ENCODE measurements at places on chromosomes 6 and 20.

GRCh38 chr6:85810558-85810957 is 167.9 kb upstream of the SYNCRIP start:
- no peak for DNase-seq

GRCh38 chr6:79874531-79875134 is 72.7 kb downstream of the ELOVL4 start:
- no peak for DNase-seq

GRCh38 chr6:1322696-1323219 is 10.9 kb downstream of the FOXQ1 start:
- no peak for DNase-seq

GRCh38 chr6:3235486-3235885 is 8.0 kb upstream of the TUBB2B start:
- DNase-seq = no peak

DNA sequence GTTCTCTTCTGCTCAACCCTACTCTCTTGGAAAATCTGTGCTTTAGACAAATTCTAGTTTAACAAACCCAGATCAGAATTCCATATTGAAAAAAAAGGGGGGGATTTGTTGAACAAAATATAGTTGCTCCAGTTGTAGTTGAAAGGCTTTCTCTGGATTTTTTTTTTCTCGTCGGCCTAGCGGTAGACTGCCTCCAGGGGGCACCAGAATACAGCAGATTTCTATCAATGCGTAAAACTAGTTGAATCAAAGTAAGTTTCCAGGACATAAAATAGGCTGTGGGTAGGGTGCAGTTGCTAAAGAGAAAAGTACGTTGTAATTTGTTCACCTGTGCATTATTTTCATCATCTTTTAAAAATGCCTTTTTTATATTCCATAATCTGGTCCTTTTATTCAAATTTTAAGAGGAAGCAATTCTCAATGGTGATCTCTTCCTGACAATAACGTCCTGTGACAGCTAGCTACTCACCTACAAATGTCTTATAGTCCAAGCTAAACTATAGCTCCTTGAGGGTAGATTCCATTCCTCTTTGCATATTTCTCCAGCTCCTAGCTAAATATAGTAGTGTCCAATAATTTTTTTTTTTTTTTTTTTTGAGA is 105.4 kb downstream of the PERP start:
- DNase-seq = peak; percentile 72

GRCh38 chr6:18241208-18242038 is 22.9 kb downstream of the DEK start:
- no peak for DNase-seq

DNA sequence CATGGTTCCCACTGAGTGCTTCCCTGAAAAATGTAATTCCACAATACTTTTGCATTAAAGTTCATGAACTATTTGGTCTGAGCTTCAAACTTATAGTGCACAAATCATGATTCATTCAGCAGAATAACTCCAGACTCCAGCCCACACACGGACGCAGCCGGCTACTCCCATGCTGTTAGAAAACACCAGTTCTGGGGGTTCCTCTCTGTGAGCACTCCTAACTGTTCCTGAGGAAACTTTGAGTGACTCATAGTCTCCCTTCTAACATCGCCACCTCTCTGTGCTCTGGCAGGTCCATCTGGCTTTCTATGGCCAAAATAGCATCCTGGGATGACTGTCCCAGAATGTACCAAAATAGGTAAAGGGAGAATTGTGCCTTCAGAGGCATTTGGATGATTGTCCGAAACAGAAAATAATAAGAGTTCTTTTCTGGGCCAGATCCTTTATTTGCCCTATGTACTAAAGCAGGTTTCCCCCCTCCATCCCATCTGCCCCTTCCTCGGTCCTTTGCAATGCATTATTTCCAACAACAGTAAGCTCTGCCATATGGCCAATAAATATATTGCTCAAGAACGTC is 32.3 kb upstream of the LY86 start:
- DNase-seq = no peak

GRCh38 chr20:63594043-63594561 is 20.1 kb upstream of the HELZ2 start:
- DNase-seq = no peak

- no peak for DNase-seq
Observed at GRCh38 chr20:3128275-3128984, 31.2 kb downstream of the FASTKD5 start.

DNA sequence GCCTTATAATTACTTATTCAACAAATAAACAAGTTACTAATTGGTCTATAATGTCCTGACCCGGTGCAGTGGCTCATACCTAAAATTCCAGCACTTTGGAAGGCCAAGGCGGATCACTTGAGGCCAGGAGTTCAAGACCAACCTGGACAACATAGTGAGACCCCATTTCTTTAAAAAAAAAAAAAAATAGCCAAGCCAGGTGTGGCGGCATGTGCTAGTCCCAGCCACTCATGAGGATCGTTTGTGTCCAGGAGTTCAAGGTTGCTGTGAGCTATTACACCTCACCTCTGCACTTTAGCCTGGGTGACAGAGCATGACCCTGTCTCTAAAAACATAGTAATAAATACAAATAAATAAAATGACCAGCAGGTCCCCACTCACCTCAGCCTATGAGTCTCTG is 9.8 kb upstream of the UBE2V1 start:
- DNase-seq = no peak

Measured in CD4-positive, alpha-beta T cell treated with Interleukin-10 for 1 hour (primary cell).